SW 1271 (cell line): ENCODE measurements at places on chromosomes 12 and 14.

DNA sequence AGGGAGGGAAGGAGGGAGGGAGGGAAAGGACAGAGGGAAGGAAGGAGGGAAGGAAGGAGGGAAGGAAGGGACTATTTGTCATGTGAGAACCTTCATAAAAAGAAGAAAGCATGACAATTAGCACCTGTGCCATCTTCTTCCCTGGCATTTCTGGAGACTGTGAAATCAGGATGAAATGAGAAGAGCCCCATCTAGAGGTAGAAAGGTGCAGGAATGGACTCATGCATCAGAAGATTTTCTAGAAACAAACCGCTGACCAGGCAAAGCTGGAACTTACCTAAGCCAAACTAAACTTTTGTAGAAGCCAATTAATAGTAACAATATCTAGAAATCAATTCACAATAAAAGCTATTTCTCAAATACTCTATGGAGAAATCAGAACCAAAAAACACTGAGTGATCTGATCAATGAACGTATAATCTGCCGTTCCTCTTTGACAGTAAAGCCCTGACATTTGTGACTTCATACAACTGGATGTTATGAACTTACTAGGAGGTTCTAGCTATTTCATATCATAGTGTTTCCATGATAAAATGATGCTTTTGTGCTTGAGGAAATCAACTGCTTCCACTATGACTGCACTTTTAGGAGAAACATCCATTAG, 24.4 kb upstream of the CRACR2A start:
- DNase-seq = peak; percentile 59

GRCh38 chr14:101505236-101505970, 55.9 kb upstream of the DIO3 start:
- DNase-seq = no peak

GRCh38 chr14:76920331-76921087, 94.3 kb downstream of the LRRC74A start:
- DNase-seq = no peak

- no peak for DNase-seq
Measured at GRCh38 chr12:5915511-5915910, 29.5 kb downstream of the ANO2 start.

- DNase-seq = no peak
Measured at GRCh38 chr12:2858944-2859421, 2.1 kb upstream of the TEX52 start.

- no peak for DNase-seq
Measured at GRCh38 chr12:127594351-127594970, 672.5 kb upstream of the TMEM132C start.

DNA sequence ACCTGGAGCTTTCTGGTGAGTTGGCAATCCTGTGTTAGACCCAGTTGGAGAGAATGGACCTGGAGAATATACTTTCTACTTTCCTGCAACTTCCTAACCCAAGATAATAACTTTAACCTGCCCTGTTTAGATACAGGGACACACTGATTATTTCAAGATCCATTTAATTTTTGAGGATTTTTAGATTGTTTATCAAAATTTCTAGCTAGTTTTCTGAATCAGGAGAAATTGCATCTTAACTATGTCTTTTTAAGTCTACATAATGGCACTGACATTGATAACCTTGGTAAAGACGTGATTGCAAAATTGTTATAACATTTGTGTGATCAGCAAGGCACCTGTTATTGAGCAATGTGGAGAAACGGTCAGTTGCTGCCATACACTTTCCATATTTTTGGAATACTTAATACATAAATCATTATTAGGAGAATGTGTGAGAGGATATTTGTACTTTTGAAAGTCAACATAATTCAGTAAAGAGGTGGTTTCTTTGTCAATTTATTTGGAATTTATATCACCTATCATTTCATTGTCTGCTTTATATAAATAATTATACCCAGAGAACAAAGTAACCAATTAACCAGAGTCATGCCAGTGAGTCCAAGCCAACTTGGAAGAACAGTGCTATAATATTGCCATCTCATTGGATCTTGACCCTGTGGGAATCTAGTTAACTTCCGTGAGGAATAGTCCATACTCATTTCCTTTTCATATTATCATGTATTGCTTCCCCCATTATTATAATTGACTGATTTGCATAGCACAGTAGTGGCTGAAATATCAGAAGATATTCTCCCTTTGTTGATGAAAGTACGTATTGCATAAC, 28.4 kb downstream of the NFYB start:
- DNase-seq = no peak

DNA sequence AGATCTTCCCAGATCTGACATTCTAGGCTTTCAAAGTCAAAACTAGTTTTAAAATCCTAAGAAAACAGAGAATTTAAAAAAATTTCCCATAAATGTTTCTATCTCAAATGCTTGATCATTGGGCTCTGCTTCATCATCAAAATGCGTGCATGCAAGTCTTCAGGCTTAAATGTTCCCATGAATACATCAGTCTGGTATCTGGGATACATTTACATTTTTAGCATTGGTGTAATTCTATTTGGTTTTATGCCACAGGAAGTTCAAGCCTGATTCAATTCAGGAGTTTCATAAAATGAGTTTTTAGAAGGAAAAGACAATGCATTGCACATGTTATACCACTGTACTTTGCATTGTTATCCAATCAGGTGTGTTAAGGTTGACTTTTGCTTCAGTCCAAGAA, 336.4 kb downstream of the PCNX1 start:
- DNase-seq = no peak

DNA sequence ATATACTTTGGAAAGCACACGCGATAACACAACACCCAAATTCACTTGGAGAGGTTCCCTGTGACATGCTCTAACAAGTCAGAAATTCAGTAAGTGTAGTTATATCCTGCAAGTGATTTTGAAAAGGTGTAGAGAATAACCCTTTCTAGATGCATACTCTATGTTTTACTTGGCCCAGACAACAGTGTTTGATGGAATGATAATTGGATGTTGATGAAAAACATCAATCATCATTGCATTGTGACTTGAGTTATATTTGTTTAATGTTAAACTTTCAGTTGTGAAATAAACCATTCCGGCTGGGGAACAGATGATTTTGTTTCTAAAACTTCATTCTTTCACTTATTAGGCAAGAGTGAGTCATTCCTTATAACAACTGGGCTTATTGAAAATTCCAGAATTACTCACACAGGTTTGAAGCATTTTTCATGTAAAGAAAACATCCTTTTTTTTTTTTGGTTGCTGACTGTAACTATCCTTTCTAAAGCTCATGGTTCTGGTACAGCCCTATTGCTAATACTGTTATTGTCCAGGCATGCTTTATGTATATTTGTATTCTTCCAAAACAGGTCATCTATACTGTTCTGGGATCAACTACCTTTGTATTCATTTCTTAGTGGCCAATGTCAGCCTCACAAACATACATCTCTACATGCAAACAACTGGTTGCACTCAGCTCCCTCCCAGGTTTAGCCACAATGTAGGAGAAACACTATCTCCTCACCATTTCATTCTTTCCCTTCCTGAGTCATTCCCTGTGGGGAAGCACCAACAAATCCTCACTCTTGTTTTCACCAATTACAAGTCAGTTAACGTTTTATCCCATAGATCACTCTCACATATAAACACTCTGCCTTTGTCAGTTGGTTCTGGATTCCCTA, 121.2 kb upstream of the LRIG3 start:
- DNase-seq = peak; percentile 79

- no peak for DNase-seq
Measured at GRCh38 chr12:104207416-104208205, 8.0 kb upstream of the TXNRD1 start.

- DNase-seq = no peak
Measured at GRCh38 chr14:58665773-58666500, 28.2 kb downstream of the DACT1 start.

GRCh38 chr12:88062474-88062873, 33.3 kb upstream of the C12orf50 start:
- DNase-seq = no peak

GRCh38 chr12:124940393-124941169, 26.1 kb upstream of the UBC start:
- DNase-seq = no peak

- DNase-seq = no peak
Measured at GRCh38 chr12:4308334-4308950, 12.6 kb upstream of the TIGAR start.

- no peak for DNase-seq
Measured at GRCh38 chr14:101113108-101113612, 209.6 kb upstream of the RTL1 start.

DNA sequence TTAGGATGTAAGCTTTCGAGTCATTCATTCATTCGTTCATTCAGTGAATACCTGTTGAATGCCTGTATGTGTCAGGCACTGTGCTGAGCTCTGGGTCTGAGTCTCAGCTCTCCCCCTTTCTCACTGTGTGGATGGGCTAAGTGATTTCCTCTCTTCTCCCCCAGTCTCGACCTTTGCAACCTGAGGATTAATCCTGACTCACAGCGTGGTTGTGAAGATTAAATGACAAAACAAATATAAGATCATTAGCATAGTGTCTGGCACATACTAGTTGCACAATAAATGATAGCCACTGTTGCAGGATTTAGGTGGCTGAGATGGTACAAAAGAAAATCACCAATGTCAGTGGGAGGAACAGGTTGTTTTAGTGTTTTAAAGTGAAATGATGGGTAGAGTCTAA, 136.7 kb downstream of the GPR135 start:
- DNase-seq = no peak

DNA sequence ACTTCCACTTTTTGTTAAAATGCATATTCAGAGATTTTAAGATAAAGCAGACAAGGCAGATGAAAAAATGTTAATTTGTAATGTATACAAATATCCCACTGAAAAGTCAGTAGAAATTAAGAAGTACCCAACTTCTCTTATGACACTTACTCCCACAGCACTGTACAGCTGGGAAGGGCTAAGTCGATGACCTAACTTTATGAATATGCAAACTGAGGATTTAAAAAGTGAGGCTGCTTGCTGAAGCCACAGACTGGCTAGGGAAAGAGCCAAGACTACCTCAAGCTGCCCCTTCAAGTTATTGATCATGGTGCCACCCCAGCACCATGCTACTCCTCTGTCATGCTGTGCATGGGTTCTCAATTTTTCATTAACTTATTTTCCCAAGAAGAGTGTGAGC, 17.0 kb downstream of the PPM1H start:
- DNase-seq = no peak

GRCh38 chr12:52261208-52261484, 13.3 kb upstream of the KRT86 start:
- no peak for DNase-seq

DNA sequence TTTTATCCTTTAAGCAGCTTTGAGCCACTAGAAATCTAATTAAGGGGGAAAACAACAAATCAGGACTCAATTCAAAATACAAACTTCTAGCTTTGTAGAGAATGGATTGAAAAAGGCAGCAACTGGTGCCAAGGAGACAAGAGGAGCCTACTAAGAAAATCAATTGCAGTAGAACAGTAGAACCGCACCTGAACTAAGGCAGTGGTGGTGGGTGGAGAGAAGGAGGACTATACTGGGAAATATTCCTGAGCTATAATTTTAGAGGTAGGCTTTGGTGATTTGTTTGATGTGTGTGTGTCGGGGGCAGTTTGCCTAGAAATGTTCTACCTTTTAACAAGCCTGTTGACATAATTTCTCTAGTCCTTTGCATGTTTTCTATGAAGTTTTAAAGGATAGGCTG, 270.9 kb upstream of the SYT10 start:
- DNase-seq = no peak

DNA sequence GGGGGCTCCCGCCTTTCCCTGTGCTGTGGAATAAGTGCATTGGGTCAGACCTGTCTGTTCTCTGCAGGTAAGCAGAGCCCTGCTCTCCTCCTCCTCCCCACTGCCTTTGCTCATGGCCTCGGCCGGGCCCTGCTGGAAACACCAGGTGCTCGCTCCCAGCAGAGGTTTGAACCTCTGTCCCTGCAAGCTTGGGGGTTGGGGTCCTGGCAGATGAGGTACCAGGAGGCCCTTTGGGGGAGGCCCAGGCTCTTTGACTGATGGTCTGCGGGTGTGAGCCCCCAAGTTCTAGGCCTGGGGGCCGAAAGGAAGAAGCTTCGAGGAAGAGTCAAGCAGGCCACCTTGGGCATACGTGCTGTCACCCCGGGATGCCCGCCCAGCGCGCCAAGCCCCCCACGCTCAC, 22.1 kb upstream of the CEP170B start:
- no peak for DNase-seq

DNA sequence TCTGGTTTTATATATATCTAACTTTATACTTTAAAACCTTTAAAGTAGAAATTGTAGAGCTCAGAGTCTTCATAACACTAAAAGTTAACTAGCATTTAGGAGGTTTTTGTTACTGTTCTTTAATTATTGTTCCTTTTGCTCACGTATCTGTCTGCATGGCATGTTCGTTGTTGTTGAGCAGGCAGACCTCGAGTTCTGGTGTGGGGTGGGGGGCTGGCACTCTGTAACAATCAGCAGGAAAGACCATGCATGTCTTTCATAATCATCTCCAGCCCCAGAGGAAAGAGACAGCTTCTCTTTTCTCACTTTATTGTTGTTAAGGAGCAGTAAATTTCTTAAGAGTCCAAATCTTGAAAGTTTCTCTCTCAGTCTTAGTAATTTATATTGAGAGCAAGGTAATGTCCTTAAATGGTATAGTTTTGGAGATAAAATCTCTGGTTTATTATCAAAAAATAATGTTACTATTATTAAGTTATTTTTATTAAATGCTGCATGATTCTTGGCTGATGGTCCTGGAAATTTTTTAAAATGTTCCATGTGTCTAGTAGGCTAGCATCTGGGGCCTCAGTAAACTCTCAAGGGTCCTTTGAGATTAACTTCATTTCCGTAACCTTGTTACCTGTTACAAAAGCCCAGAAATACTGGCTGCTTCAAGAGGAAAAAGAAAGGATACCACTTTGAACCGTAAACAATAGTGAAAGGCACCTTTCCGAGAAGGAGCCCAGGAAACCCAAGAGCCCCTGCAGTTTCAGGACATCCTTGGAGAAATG, 30.3 kb downstream of the CKB start:
- DNase-seq = no peak

- no peak for DNase-seq
Measured at GRCh38 chr12:95994476-95994875, 1.7 kb downstream of the HAL start.

- DNase-seq = no peak
Measured at GRCh38 chr14:90514015-90514398, 117.2 kb downstream of the CALM1 start.

- no peak for DNase-seq
Measured at GRCh38 chr12:27975222-27976136, 2.9 kb upstream of the PTHLH start.

GRCh38 chr12:82648259-82648909, 38.3 kb upstream of the TMTC2 start:
- DNase-seq = no peak
